ENCODE measurements at places on chromosomes 1 and 21.

DNA sequence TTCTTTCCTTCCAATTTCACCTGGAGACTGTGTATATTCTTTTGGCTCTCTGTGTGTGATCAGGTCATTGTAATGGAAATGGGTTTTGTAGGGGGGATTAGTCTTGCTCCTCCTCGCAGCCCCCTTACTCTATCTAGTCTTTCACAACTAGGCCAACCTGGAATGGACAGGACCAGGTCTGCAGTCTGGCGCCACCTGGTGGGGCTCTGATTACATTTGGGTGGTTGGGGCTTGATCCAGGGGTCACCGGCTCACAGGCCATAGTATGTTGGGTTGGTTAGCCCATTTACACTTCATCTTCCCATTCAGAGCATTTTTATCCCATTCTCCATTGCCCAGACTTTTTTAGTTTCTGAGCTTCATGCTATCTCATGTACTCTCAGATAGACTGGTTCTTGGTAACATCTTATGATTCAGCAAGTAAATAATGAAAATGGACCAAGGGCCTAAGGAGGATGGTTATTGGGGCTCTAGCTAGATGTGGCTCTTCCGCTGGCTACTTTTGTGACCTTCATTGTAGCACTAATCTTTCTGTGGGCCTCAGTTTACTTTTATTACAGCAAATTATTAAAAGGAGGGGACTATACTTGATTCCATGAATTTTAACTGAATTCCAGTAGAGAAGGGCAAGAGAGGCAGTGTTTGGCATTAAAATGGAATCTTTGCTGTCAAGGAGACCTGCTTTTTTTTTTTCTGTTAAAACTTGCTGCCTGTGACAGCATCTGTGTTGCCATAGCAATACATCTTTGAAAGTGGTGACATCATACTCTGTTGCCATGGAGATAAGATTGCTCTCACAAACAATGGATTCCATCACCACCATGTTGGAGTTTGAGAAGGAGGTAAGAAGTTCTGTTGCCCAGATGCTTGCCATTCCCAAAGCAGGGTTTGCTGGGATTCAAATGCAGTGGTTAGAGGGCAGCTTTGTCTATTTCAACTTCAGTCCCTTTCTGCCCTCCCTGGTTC lies 150.1 kb downstream of the PLXNA2 start:
- DNase-seq: peak; percentile 55

DNA sequence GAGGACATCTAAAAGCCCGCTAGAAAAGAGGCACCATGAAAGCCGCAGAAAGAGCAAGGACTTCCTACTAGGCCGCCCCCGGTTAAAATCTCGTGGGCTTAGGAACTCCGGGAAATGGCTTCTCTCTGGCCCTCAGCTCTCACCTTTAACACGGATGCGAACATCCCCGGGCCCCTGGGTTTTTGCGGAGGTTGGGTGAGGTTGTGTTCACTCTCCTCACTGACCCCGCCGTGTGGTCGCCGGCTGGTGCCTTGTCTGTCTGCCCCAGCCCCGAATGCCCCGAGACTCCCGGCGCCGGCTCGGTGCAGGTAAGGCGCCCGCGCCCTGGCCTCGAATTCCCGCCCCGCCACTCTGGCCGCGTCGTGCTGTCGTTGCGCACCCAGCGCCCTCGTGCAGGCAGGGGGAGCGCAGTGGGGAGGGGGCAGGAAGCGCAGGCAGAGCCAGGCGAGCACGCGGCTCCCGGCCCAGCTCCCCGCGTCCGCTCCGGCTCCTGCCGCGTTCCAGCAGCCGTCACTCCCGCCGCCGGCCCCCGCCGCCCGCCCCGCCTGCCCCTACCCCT lies at the start of gene SHISAL2A:
SHISAL2A (plus strand) TSS at position 437 of the 559 bp plus-strand sequence. CDS start 326 bp downstream, outside the sequence.
- peak; percentile 18 for DNase-seq

DNA sequence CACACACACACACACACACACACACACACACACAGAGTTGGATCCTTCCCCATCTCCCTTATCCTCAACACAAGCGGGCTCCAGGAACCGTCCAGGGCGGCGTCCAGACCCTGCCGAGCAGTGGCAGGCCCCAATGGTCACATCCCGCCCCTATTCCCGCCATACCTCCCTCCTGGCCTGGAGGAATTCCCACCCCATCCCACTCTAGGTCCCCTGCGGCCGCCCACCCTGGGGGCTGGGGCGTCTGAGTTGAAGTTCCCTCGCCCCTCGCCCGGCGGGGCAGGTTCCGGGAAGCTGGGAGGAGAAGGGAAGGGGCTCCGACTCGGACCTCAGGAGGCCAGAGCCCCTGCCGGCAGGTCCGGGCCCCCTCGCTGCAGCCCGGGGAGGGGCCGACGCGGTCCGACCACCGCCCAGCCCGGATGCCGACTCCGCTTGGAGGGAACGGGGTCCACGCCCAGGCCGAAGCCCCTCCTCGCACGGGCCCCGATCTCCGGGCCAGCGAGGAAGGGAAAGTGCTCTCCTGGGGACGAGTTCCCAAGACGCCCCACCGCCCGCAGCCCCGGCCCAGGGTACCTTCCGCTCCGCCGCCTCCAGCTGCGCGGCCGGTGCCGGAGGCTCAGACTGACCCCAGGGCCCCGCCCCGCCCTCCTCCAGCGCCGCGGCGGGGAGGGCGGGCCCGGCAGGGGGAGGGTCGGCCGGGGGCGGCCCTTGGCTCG lies at the start of gene RHOC:
RHOC (minus strand) TSS at position 623 of the 716 bp plus-strand sequence. CDS start 3,328 bp downstream, outside the sequence.
- peak; percentile 77 for DNase-seq

DNA sequence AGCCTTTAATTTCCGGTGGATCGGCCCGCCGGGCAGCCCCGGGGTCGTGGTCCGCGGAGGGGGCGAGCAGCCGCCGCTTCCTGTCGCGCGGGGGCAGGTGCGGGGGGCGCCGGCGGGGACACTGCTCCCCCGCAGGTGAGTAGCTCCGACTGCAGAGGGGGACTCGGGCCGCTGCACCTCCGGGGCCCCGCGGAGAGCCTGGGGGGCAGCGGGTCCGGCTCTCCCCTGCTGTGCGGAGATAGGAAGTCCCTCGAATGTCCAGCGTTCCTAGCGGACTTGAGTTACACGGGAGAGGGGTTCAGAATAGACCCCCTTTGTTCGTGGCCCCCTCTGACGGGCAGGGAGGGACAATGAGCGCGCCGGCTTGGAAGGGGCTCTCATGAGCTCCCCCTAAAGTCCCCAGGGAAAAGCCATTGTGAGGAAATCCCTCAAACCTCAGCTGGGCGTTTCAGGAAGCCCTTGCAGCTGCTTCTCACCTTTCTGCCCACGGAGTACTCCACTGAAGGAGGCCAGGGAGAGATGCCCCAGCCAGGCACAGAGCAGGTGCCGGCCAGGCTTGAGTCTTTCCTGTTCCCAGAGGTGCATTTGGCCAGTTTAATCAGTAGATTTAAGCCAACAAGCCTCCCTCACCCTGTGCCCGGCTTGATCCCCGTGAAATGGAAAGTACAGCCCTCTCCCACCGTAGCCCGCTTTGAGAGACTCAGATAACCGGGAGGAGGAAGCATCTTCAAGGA lies 925 bp downstream of the PDE9A start:
- peak; percentile 41 for DNase-seq

DNA sequence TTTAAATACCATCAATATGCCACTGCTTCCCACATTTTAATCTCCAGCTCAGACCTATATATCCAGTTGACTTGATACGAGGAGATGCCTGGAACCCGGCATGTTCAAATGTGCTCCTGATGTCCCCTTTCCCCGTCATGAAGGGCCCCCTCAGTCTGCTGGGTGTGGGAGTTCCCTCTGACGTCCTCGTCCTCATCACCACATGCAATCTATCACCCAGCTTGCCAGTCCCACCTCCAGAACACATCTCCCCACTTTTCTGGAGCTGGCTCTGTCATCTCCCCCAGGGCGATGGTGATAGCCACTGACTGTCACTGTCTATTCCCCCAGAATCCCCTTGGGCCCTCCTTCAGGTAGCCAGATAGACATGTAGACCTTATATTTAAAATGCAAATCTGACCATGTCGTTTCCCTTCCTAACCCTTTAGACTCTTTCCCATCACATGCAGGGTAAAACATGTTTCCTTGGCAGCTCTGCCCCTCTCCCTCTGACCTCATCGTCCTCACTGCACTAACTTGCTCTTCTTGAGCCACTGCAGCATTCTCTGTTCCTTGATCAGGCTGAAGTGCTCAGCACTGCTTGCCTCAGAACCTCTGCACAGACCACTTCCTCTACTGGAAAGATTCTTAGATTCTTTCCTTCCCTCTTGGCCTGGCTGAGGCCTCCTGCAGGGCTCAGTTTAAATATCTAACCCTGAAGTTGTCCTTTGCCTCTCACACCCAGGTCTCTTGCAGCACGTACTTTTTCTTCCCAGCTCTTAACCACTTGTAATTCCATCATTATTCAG lies 7.4 kb downstream of the AZIN2 start:
- DNase-seq: no peak

GRCh38 chr1:229105822-229106525 lies 164.9 kb upstream of the RAB4A start:
- no peak for DNase-seq

GRCh38 chr1:218274511-218274910 lies 10.6 kb upstream of the RRP15 start:
- peak; percentile 71 for DNase-seq

Measured in small intestine (tissue), 16 donors.